Caki2 (cell line): ENCODE measurements at places on chromosomes 7 and 10.

GRCh38 chr7:6520163-6520981 lies 30.9 kb downstream of the GRID2IP start:
- DNase-seq = no peak

- no peak for DNase-seq
These were observed 34.7 kb upstream of the MKLN1 start for GRCh38 chr7:131293018-131293417.

DNA sequence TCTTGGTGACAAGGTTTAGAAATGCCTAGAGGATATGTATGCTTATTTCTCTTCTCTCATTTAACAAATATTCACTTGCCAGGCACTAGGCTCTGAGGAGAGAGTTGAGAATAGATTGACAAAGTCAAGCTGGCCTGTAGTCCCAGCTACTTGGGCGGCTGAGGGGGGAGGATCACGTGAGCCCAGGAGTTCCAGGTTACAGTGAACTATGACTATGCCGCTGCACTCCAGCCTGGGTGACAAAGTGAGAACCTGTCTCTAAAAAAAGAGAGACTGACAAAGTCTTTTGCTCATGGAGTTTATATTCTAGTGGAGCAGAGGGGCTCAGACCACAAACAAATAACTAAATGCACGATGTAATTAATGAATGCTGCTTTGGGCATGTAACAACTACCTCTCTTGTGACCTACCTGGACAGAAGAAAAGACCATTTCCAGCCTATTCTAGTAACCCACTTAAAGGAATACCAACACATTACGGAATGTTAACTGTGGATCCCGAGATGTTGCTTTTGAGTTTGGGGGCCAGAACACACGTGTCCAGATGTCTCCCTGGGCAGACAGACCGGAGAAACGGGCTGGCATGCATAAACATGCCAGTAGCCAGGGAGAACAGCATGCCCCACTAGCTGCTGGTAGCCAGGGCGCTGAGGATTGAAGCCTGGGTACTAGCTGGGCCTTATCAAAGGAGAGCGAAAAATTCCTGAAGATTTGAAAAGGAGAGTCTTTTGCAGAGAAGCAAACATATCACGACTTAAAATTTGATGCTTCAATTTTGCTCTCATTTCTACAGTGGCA lies 2.6 kb upstream of the BMPR1A start:
- DNase-seq = no peak

DNA sequence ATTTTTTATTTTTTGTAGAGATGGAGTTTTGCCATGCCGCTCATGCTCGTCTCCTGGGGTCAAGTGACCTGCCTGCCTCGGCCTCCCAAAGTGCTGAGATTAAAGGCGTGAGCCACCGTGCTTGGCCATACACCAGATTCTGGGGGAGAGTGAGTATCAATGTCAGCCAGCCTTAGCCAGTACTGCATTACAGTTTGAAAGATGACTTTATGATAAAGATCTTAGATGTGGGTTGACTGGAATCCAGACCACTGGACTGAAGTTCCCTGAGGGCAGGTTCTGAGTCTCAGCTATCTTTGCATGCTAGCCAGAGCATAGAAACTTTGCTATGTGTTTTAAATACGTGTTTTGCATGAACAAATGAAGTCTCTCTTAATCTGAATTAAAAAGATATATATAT lies 117.2 kb upstream of the EFCAB10 start:
- no peak for DNase-seq

DNA sequence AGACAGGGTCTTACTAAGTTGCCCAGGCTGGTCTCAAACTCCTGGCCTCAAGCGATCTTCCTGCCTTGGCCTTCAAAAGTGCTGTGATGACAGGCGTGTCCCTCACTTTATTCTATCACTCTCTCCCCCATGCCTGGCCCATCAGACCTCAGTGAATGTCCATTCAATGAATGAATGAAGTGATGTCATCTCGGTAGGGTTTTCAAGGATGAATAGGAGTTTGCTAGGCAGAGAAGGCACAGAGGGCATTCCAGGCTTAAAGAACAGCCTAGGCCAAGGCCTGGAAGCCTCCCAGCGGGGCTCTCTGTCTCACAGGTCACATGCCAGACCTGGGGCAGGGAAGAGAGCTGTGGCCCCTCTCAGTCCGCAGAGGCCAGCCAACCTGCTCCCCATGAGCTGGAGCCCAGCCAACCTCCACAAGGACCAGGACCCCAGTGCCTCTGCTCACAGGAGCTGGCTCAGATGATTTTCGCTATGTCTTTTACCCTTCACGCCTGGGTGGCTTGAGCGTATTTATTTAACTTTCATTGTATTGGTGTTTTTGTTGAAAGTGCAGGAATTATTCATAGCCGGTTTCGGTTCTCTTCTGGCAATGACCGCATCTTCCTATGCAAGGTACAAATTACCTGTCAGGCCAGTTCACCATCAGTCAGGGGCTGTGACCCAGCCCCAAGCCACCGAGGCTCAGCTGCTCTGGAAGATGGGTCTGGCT lies 11.8 kb upstream of the TNRC18 start:
- DNase-seq = no peak

DNA sequence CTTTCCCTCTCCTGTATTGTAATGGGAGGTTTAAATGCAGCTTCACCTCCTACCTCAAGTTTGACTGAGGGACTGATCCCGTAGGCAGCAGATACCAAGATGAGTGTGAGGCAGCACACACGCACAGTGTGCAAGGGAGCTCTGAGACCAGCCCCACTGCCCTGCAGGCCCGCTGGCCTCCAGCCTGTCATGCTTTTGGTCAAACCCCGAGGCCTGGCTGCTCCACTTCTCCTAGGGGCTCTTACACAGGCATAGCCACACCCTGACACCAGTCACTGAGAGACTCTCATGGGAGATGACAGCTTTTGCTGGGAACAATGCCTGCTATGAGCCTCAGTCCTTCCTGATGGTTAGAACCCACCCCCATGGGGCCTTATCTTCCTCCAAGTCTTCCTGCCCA lies 27.6 kb downstream of the DRGX start:
- no peak for DNase-seq

DNA sequence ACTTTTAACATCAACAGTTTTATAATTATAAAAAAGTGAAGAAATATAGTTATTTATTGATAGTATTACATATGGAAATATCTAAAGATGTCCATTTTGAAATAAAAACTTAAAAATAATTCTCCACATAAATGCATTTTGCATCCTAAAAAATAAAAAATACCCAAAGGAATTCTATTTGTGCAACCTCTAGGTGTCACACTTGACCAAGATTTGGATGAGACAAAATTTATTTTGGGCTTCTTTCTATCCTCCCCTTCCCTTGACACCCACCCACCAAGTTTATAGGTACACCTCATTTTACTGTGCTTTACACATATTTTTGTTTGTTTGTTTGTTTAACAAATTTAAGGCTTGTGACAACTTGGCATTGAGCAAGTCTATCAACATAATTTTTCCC lies 3.3 kb upstream of the THSD7A start:
- DNase-seq = peak; percentile 12

DNA sequence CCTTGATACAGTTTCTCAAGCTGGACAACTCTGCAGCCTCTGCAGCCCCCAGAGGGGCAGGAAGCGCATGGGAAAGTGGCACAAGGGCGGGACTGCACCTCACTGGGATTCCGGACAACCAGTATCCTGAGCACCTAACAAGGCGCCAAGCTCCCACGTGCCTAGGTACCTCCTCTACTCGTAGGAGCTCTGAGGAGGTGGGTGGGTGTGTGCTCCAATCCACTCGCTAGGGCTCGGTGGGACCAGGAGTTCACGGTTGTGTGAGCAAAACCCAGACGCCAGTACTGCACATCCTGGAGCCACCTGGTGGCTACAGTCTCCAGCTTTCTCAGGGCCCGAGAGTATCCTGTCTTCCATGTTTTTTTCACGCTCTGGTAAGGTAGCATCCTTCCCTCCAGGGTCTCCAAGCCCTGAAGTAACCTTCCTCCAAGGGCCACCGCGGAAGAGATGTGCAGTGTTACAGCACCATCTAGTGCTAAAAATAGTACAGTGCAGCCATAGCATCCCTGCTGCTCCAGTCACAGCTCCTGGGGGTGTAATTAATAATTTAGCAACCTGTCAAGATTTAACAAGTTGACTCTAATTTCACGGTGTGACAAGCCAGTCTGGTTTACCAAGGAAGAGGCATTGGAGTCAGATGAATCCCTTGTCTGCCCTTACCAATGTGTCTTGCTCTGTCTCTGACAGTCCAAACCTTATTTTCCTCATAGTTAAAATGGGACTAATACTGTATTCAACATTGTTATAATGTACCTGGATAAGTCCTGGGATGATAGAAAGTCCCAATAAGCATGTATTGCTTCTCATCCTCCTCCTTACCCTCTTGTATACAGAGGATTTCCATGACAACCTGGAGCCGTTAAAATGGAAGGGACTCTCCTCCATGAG lies 70.4 kb downstream of the HERPUD2 start:
- peak; percentile 44 for DNase-seq

DNA sequence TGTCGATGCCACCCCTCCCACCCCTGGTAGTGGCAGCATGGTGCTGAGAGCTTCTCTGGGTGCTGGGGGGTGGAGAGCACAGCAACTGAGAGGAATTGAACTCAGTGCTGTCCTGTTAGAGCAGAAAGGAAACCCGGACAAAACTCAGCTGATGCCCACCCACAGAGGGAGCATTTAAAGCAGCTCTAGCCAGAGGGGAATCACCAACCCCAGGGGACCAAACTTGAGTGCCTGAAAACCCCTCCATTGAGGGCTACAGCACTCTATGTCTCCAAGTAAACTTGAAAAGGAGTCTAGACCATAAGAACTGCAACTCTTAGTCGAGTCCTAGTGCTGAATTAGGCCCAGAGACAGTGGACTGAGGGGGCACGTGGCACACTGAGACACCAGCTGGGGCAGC lies 16.8 kb upstream of the FOXI2 start:
- no peak for DNase-seq

- DNase-seq = no peak
These were observed 226.5 kb downstream of the FANK1 start for GRCh38 chr10:126122881-126123280.

DNA sequence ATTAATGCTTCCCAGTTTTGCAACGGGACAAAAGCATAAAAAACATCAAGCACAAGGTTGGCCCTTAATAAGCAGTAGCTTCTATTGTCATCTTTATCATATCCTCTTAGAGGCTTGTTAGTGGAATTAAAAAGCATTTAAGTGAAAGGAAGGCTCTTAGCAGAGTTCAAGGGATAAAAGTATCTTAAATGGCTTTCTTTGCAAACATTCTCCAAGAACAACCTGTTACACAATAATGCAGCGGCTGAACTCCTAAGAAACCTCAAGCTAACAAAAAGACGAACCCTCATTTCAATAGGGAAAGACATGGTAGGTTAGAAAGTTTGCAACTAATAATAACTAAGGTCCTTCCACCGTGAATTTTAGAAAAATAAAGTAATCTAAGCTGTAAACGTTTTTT lies 82.1 kb downstream of the MPP7 start:
- no peak for DNase-seq

DNA sequence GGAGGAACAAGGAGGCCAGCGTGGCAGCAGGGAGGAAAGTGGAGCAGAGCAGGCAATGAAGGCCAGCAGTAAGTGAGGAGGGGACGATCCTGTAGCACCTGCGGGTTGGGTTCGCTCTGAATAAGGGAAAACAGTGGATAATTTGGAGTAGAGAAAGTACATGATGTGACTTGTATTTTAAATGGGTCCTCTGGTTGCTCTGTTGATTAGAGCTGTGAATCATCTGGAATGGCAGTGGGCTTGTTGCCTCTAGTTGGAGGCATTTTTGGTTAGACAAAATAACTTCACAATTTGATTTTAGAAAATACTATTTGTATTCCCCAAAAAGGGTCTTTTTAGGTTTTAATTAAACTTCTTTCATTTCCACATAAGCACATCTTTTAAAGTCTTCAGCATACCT lies 277.4 kb downstream of the ARL4A start:
- no peak for DNase-seq

DNA sequence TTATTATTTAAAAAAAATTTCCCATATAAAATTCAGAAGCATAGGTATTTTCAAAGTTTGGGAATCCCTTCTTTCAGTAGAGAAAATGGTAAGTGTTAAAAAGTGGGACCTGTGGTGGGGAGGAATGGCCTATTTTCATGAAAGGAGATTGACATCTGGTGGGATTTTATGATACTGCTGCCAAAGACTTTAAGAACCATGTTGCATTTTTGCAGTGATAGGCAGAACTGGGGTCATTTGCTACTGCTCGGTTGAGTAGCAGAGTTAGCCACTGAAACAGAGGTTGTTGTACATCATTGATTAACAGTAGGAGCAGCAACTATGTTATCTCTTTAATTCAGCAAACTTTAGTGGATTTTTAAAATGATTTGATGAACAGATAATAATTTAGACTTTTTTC lies 4.4 kb downstream of the BICC1 start:
- DNase-seq = no peak

DNA sequence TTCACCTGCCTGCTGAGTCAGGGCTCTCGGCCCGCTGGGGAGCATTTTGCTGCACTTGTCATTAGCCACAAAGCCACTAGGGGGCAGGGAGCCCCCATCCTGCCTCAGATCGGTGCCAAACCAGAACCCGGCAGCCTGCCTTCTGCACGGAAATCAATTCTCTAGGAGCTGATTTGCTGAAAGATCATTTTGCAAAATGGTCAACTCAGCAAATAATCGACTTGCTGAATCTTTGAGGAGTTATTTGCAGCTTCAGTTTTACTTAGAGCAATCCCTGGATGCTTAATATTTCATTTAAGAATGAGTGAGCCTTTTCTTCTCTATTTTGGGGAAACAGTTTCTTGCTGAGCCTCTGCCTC lies 1.7 kb upstream of the GIMAP8 start:
- DNase-seq = peak; percentile 48

DNA sequence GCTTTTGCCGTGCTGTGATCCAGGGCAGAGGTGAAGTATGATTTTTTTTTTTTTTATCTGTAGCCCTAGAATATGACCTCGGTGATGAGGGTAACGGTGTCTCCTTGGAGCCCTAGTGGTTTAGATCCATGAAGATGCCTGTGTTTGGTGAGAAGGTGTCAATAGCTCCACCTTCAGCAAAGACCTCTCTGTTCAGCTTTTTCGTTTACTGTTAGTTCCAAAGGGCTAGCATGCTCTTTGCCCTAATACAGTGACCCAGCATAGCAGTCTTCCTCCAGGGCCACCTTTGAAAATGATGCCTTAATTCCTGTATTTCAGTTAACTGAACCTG lies 746 bp upstream of the MRPS16 start:
- peak; percentile 35 for DNase-seq

DNA sequence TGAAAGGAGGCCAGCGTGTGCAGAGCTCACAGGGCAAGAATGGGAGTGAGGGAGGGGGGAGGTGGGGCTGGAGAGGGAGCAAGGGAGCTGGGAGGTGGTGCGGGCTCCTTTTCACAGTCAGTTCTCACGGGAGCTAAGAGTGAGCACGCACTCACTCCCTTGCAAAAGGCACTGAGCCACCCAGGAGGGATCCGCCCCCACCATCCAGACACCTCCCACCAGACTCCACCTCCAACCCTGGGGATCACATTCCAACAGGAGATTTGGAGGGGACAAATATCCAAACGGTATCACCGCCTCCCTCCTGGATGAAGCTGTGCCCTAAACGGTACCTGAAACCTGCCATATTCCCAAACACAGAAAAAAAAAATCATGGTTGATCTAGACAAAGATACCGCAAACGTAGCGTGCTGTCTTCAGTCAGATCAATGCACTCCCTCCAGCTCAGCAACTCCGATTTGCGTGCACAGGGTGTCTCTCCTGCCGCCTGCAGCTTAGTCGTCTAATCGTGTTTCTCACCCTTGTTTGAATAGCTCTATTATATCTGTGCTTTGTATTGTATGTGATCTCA lies 20.3 kb upstream of the PRKAG2 start:
- no peak for DNase-seq

GRCh38 chr7:95491634-95492314 lies 6.0 kb downstream of the ASB4 start:
- DNase-seq = peak; percentile 73
